H1 (cell line): ENCODE measurements at places on chromosomes 16 and 17. TPM values are rescaled to one million over a fixed set of nuclear protein-coding genes. Genes with fewer than 3 reads are reported as not detected.

DNA sequence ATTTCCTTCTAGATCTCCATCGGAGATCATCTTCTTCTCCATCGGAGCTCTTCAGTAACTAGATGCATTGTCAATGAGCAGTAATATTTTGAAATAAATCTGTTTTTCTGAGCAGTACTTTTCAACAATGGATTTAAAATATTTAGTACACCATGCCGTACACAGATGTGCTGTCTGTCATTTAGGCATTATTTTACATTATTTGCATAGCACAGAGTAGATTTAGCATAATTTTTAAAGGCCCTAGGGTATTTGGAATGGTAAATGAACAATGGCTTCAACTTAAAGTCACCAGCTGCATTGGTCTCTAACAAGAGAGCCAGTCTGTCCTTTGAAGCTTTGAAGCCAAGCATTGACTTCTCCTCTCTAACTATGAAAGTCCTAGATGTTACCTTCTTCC lies 95.4 kb upstream of the ANKFN1 start:
- H3K36me3 ChIP-seq: no peaks in the 10 kb centered on the region
- H3K27ac ChIP-seq: no peak overlapping the region
- DNase-seq: no peak
- H3K27me3 ChIP-seq: no peaks in the 10 kb centered on the region

GRCh38 chr17:4553669-4554068 lies 1.5 kb downstream of the MYBBP1A start:
- no peaks in the 10 kb centered on the region for H3K27me3 ChIP-seq
- no peak overlapping the region for H3K27ac ChIP-seq
- peaks cover 33% of the 10 kb centered on the region for H3K36me3 ChIP-seq
- no peak for DNase-seq
- peaks cover 6% of the 10 kb centered on the region; the same call in 1 of the 2 replicates for H3K4me1 ChIP-seq

DNA sequence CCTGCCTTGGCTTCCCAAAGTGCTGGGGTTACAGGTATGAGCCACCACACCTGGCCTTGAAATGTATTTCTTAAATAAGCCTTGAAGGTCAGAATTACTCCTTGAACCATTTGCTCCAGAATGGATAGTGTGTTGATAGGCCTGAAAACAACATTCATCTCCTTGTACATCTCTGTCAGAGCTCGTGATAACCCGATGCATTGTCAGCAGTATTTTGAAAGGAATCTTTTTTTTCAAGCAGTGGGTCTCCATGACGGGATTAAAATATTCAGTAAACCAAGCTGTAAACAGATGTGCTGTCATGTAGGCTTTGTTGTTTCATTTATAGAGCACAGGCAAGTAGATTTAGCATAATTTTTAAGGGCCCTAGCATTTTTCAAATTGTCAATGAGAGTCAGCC lies 16.6 kb downstream of the NSRP1 start:
- H3K27ac ChIP-seq: no peak overlapping the region
- no peaks in the 10 kb centered on the region for H3K27me3 ChIP-seq
- DNase-seq: no peak
- no peaks in the 10 kb centered on the region for H3K4me1 ChIP-seq

DNA sequence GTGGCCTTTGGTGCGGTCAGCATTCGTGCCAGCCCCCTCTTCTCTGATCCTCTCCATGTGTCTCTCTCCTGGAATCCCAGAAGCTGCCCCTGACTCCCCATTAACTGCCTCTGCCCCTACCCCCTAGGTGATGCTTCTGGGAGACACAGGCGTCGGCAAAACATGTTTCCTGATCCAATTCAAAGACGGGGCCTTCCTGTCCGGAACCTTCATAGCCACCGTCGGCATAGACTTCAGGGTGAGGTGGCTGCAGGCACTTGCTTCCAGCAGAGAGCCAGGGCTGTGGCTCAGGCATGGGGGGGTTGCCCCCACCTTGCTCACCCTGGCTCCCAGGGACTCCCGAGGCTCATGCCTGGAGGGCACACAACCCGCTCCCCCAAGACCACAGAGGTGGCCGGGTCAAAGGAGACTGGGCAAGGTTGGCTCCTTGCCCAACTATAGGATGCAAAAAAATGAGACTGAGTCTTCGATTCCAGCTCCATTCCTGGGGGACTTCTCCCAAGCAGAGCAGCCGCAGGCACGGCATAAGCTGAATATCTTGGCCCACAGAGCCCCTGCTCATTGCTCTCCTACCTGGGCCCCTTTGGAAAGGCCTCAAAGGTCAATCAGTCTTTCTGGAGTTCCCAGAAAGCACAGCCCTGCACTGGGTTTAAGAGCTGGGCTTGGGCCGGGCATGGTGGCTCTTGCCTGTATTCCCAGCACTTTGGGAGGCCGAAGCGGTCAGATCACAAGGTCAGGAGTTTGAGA lies 3.8 kb downstream of the RAB37 start:
- no peaks in the 10 kb centered on the region for H3K27me3 ChIP-seq
- no peak overlapping the region for H3K4me3 ChIP-seq
- H3K27ac ChIP-seq: no peak overlapping the region
- no peaks in the 10 kb centered on the region for H3K36me3 ChIP-seq

The AKAP10 gene
- total RNA-seq: 24.9 and 27.0 TPM in 2 replicates
